ENCODE measurements at places on chromosomes 7 and 10. TPM values are rescaled to one million over a fixed set of nuclear protein-coding genes. Genes with fewer than 3 reads are reported as not detected.

The SLC26A5 gene
- not detected for total RNA-seq

The PPP1R17 gene
- total RNA-seq = 0.11 TPM

The FOXP2 gene
- total RNA-seq = 16.7 TPM

DNA sequence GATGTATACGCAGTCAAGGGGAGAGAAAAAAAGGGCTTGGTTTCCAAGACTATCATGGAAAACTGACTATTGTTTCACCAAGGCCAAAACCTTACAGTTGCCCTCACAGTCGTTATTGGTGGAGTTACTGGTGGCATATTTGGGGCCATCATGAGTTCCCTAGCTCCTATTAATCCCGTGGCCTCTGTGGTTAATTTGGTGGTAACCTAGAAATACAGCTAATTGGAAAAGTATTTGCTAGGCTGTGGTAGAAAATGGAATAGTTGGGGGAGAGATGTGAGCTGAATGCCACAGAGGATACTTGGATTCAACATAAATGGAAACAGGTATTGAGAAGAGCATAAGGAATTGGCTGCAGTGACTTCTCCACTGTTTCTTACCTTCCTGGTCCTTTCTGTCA lies 450.7 kb downstream of the KCNMA1 start:
- no peak for DNase-seq

DNA sequence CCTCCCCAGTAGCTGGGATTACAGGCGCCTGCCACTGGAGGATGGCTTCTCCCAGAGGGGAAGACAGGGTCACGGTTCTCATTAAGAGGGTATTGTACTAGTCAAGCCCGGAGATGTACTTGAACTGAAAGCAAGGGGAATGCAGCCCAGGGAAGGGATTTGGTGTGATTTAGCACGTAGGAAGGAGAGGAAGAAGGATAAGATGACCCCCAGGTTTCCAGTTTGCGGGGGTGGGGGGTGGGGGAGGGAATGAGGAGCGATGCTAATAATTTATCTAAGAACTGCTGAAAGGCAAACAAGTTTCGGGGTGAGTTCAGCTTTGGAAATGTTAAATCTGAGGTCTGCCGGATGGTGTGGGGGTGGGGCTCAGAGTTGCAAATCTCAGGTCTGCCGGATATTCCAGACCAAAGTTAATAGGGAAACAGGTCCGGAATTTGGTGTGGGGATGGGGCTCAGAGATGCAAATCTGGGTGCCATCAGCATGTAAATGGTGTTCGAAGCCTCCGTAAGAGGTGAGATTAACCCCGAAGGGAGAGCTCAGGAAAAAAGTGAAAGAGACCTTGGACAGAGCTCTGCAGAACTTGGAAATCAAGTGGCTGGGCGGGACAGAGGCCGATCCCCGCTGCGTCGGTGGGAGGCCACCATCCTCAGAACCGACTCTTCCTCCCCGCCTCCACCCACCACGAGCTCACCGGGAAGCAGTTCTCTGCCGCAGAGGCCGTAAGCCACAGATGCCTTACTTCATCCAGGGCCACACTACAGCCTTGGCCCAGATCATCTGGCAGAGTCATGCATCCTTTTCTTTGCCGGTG lies 1.6 kb upstream of the SEPHS1 start:
- DNase-seq = peak; percentile 43

DNA sequence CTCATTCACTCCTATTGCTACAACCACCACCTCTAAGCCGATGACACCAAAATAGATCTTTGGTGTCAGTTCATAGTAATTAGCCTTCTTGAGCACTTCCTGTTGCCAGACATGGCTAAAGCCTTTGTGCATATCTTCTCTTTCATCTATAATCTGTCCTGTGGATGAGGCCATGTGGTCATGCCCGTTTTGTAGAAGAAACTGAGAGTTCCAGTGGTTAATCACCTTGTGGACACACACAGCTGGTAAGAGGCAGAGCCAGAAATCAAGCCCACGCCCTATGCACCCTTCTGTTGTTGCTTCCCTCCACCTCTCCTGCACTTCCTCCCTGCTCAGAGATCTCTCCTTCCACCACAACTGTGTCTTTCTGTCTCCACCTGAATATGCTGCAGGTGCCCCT lies 285.1 kb upstream of the PFKP start:
- DNase-seq = no peak

DNA sequence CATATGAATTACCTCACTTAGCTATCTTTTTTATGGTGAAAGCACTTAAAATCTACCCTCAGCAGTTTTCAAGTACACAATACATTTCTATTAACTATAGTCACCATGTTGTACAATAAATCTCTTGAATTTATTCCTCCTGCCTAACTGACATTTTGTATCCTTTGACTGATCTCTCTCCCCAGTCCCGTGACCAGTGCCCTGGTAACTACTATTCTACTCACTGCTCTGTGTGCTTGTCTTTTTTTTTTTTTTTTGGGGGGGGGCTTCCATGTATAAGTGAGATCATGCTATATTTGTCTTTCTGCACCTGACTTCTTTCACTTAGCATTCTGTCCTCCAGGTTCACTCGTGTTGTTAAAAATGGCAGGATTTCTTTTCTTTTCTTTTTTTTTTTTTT lies 11.4 kb upstream of the GAD2 start:
- DNase-seq = no peak

- DNase-seq = peak; percentile 67
Observed at GRCh38 chr7:94266238-94266644, 128.5 kb upstream of the COL1A2 start.
